Hematopoietic multipotent progenitor cell treated with erythropoietin and hydrocortisone succinate and interleukin-3 and kit ligand, for 4 days (in vitro differentiated cells): ENCODE measurements at places on chromosomes 5 and 9.
A peak's percentile ranks its signal among the peaks of the same experiment; 100 is the strongest.

GRCh38 chr5:134583766-134584165 is 48.9 kb downstream of the SAR1B start:
- no peak for DNase-seq

GRCh38 chr9:109925799-109926198 is 145.8 kb downstream of the PALM2AKAP2 start:
- no peak for DNase-seq

GRCh38 chr5:141369994-141370848 is at the start of gene PCDHGB3:
Gene PCDHGB3 (plus strand): TSS chr5:141370242. CDS start chr5:141370395, 153 bp downstream.
- DNase-seq = peak; percentile 67

DNA sequence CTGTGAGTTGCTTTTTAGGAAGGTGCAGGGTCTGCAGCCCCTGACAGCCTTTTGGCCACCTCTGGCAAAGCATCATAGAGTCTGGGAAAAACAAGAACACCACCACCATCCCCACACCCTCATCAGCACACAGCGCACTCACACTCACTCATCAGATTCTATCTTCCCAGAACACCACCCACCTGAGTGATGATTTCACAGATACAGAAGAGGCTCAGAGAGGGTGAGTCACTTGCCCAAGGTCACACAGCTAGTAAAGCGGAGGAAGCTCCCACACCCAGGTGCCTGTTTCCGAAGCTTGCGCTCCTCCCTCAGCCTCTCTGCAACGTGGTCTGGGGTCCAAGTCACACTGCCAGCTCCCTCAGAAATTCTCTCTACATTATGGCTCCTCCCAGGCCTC is 41.8 kb upstream of the HRH2 start:
- DNase-seq = no peak

DNA sequence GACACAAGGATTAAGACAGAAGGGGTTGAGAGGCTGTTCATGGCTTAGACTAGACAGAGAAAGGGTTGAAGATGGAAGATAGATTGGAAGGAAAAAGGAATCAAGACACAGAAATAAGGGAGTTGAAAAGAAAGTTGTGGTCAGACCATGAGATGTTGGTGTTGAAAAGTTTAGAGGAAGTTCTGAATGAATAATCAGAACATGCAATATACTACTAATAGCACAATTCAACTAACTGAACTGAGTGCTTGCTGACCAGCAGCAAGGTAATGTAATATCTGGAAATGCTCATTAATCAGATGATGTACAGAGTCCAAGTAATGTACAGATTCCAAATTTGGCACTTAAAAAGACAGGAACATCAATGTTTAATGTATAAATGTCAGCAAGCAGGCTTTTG is 10.6 kb upstream of the NNT start:
- DNase-seq = peak; percentile 31
